ENCODE measurements at places on chromosomes 11 and 22.

GRCh38 chr11:78190374-78190773 lies 1.7 kb downstream of the USP35 start:
- no peak for DNase-seq

DNA sequence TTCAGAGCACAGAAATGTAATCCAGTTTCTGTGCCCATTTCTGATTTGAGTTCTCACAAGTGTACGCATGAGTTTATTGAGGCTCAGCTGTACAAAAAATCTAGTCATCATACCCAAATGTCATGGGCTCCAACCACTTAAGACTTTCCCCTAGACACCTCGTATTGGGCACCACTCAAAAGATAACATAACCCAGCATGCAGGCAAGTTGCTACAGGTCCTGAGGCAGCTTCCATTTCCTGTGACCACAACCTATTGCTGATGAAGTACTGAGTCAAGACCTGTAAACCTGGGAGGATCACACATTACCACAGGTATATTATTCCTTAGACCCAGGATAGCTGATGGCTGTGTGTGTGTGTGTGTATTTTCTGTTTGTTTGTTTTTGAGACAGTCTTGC lies 95.2 kb downstream of the MRTFA start:
- DNase-seq = no peak

DNA sequence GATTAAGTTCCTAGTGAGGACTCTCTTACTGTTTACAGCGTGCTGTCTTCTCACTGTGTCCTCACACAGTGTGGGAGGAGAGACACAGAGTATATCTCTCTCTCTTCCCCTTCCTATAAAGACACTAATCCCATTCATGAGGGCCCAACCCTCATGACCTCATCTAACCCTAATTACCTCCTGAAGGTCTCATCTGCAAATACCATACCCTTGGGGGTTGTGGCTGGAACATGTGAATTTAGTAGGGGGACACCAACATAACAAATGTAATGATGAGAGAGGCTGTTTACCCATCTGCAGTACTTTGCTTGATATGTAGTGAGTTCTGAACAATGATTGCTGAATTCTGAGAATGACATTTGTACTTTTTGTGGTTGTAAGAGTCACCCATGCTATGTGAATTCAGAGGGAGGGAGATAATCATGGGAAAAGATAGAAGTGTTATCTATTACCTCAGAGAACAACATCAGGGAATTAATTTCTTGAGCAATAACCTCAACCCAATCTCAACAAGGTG lies 4.9 kb upstream of the OR52W1 start:
- DNase-seq = no peak

GRCh38 chr11:72075109-72075508 lies 5.2 kb downstream of the NUMA1 start:
- no peak for DNase-seq

DNA sequence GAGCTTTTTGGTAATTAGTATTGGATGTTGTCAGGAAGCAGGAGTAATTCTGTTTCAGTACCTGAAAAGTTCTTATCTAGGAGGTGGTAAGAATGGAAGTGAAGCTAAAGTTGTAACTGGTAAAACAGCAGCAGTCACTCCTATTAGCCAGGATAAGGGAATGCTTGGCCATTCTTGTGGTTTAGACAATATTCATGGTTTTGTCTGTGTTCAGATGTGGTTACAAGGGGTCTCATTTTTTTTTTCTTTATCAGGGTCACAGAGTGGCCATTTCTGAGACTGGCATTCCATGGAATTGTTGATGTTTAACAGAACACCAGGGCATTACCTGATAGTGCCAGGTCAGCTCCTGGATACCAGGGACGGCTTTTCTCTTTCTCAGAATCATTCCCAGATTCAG lies 23.8 kb downstream of the TAF1D start:
- no peak for DNase-seq

DNA sequence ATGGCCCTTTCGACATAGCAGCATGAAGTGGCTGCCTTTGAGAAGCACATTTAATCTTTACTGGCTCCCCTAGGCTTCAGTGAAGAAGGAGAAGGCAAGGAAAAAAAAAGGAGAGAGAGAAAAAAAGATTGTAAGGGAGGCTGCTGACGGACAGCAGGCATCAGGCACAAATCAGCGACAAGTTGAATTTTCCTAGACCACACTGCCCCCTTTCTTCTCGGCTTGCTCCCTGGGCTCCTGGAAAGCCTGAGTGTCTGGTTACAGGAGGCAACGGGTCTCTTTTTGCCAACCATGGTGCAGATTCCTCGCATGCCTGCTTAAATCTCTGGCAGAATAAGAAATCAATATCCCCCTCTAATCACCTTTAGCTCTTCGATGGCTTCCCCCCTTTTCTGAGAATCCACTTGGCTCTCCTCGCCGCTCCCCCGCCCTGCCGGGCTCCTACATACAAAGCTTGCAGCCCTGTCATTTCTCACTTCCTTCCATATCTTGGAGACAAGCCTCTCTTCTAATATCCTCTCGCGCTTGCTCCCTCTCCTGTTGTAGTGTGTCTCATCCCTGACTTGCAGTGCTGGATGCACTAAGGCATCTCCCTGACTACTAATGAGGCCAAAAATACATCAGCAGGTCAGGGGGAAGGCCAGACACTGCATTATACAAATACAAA lies 14.3 kb downstream of the BLID start:
- DNase-seq = peak; percentile 83

- no peak for DNase-seq
Measured at GRCh38 chr11:78248903-78249302, 60.2 kb downstream of the USP35 start.

- no peak for DNase-seq
Measured at GRCh38 chr11:29351301-29351873, 665.4 kb downstream of the KCNA4 start.

- DNase-seq = no peak
Measured at GRCh38 chr22:43230971-43231723, 44.2 kb upstream of the TTLL12 start.

DNA sequence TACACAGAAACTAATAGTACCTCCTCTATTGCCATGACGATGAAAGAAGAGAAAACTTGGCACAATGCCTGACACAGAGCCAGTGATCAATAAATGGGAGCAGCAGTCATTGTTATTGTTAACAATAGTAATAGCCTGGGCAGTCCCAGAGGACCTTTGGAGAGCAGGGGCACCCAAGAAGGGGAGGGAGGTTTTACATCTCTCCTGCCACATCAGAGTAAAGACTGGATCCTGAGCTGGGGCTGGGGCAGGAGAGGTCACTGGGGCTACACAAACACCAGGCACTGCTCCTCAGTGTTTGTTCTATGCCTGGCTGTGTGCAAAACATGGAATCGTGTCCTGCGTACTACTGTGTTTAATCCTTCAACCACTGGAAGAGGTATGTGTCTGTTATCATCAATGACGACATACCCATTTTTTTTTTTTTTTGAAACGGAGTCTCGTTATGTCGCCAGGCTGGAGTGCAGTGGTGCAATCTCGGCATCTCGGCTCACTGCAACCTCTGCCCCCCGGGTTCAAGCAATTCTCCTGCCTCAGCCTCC lies 25.0 kb upstream of the CREB3L1 start:
- DNase-seq = no peak

- DNase-seq = no peak
Measured at GRCh38 chr22:41075946-41076345, 16.4 kb upstream of the EP300 start.

- no peak for DNase-seq
Measured at GRCh38 chr22:47207387-47207786, 444.9 kb downstream of the TBC1D22A start.

- no peak for DNase-seq
Measured at GRCh38 chr11:61617515-61617914, 36.6 kb upstream of the SYT7 start.

- no peak for DNase-seq
Measured at GRCh38 chr11:563812-564578, 3.2 kb downstream of the RASSF7 start.

GRCh38 chr22:43535741-43536140 lies 123.9 kb downstream of the MPPED1 start:
- DNase-seq = no peak

DNA sequence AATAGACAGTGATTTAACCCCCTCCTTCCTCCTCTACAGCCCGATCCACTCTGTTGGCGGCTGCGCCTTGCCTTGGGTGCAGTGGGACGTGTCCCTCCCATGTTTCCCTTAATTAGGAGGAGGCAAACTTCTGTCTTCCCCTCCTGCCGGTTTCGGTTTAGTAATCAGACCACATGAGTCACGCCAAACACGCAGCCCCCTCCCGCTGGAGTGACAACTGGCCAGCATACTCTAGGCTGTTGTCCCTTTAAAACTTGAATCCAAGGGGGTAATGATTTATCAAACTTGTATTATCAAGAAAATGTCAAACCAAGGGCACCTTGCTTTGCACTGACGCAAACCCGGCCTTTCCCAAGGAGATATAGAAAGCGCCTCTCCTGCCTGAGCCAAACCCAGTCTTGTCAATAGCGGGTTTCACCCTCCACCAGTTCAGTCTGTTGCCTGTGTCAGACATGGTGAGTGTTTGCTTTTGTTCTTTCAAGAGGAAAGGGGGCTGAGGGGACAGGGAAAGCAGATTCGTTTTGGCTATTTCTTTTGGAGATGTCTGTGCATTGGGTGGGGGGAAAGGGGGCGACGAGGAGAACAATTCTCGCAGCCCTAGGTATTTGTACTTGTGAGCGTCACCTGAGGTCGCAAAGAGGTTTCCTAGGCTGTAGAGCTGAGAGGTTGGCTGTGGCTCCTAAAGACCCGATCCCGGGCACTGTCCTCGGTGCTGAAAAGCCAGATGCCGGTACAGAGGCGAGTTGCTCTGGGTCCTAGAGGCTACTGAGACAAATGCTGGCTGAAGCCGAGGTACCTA lies at the start of gene SLC6A5:
TSS of gene SLC6A5 (plus strand) at position 388 of the 799 bp plus-strand sequence. CDS start at position 453, 65 bp downstream.
- no peak for DNase-seq

- DNase-seq = no peak
Measured at GRCh38 chr11:129790106-129790505, 25.5 kb upstream of the TMEM45B start.

DNA sequence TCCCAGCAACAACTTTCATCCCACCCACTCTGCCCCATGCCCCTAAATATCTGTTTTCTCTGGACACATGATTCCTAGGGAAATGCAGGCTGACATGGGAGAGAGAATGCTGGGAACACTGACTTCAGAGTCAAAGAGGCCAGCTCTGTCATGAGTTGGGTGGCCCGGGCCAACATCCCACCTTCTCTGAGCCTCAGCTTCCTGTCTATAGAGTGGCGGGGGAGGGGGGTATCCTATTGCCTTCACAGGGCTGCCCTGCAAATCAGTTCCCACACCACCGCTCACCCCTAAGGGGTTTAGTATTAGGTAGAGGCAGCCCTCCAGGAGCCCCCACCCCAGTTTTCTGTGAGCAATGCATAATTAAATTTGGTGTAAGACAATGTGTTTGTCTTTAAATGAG lies 175.0 kb upstream of the NCAM1 start:
- no peak for DNase-seq

DNA sequence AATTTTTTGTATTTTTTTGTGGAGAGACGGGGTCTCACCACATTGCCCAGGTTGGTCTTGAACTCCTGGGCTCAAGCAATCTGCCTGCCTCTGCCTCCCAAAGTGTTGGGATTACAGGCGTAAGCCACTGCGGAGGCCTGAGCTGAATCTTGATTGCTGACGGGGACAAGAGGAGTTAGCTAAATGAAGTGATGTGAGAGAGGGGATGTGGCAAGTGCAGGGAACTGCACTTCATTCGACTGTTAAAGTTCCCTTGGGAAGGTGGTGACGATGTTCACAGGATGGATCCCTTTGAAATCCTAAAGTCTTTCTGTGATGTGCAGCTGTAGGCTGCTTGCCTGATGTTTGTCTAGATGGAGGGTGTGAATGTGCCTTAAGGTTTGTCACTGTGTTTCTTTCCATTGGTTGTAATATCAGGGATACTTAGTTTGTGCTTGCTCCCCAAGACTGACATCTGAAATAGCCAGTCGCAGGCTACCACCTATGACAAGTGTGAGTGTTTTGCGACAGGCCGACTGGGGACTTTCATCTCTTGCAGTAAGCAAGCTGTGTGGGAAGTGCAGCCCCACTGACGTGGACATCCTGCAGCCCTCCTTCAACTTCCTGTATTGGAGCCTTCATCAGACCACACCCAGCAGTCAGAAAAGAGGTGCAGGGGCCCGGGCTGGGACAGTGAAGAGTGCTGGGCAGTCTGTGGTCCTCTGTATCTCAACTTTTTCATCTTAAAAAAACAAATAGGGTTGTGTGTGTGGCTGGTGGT lies 19.6 kb upstream of the CCDC134 start:
- DNase-seq = no peak

DNA sequence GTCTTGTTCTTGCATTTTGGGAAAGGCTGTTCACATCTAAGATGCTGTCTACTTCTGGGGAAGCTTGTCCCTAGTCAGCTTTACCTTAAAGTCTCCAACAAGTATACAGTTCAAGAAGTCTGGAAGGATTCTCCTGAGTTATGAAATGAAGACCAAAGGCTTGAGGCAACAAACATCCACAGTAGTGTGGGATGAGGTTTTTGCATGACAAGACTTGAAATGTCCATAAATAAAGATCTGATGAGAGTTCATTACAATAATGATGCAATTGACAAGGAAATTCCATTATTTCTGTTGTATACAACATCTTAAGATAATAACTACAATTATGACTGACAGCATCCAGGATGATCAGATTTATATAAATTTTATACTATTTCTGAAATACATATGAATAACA lies 21.3 kb upstream of the KDM4E start:
- DNase-seq = no peak
